ENCODE measurements at places on chromosomes 5 and 9.

DNA sequence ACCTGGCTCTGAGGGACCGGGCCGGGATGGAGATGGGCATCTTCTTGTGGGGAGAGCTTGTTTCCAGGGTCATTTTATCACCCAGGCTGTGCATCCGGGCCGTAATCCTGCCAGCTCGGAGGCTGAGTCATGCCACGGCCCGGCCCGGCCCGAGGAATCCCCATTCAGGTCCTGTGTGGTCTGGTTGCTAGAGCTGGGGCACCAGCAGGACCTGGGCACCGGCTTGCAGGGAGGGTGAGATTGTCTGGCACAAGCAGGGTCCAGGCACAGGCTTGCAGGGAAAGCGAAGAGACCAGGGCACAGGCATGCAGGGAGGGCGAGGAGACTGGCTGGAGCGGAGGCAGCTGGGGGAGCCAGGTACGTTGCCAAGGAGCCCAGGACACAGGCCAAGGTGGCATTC, 106.8 kb downstream of the RXRA start:
- no peaks in the 10 kb centered on the region for H3K4me1 ChIP-seq
- H3K4me3 ChIP-seq: no peak overlapping the region
- no peaks in the 10 kb centered on the region for H3K27me3 ChIP-seq
- no peak overlapping the region for H3K27ac ChIP-seq

DNA sequence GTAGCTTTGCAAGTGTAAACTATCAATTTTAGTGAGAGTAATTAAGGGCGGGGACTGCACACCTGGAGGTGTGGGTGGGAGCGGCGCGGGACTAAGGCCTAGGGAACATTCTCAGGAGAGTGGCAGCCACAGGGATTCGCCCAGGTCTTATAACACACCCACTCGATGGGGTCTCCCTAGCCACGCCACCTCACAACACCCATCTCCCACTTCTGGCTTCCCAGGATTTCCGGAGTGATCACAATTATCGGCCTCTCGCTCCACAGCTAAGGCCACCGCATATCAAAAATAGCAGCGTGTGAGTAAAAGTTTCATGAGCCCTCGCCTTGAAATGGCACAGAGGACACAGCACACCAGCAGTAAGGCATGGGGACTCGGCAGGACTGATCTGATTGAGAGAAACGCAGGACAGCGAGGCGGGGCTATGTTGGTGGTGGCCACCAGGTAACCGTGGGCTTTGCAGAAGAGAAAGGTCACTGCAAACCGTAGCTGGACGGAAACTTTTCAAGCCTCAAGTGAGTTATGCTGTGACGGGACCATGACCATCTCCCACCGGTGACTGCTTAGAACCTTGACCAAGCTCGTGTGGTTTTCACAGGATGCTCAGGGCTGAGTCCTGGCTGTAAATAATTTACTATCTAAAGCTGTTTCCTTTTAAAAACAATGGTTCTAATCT, 1.1 kb upstream of the LPAR1 start:
- DNase-seq: no peak
- H3K27me3 ChIP-seq: no peaks in the 10 kb centered on the region

DNA sequence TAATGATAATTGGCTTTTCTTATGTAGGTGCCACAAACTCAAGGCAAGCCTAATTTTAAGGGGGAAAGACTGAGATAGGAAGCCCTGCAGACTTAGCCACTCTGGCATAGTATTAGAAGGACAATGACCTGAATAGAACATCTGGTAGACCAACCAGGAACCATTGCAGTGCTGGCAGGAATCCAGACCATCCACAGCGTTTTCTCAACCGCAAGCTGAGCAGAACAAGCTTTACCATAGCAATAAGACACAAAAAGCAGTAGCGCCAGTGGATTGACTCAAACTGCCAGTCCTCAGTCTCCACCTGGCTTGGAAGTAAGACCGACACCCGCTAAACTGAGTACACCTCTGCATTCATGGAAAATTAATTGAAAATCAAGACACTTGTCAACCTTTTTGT, 141.3 kb upstream of the LPAR1 start:
- H3K27me3 ChIP-seq: no peaks in the 10 kb centered on the region
- no peaks in the 10 kb centered on the region for H3K36me3 ChIP-seq
- H3K27ac ChIP-seq: no peak overlapping the region
- DNase-seq: no peak
- no peak overlapping the region for H3K4me3 ChIP-seq

DNA sequence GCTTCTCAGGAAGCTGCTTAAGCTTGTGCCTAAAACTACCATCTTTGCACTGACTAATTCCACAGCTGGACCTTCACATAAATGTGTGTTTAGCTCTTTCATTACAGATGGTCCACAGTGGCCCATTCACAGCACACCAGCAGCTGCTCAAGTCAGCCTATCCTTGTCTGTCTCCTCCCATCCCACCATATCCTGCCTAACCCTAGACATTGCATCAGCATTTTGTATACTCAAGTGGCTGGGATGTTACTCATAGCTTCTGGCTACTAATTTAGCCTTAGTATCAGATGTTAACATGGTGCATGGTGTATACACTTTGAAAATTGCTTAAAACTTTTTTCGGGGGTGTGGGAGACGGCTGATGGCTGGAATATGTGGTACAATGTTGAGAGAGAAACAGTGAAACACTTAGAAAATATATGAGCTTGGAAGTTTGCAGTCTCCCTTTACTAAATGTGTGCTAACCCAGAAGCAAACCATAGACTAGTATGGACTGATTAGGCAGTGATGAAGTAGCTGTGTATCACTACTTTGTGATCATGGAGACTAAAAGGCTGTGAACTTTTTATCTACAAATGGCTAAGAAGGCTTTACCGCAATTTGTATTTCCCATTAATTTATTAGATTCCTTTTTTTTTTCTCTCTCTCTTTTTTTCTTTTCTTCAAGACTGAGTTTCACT, 83.1 kb downstream of the JMY start:
- no peaks in the 10 kb centered on the region for H3K27me3 ChIP-seq
- H3K36me3 ChIP-seq: peaks cover 27% of the 10 kb centered on the region
- no peaks in the 10 kb centered on the region for H3K4me1 ChIP-seq
- H3K4me3 ChIP-seq: no peak overlapping the region

DNA sequence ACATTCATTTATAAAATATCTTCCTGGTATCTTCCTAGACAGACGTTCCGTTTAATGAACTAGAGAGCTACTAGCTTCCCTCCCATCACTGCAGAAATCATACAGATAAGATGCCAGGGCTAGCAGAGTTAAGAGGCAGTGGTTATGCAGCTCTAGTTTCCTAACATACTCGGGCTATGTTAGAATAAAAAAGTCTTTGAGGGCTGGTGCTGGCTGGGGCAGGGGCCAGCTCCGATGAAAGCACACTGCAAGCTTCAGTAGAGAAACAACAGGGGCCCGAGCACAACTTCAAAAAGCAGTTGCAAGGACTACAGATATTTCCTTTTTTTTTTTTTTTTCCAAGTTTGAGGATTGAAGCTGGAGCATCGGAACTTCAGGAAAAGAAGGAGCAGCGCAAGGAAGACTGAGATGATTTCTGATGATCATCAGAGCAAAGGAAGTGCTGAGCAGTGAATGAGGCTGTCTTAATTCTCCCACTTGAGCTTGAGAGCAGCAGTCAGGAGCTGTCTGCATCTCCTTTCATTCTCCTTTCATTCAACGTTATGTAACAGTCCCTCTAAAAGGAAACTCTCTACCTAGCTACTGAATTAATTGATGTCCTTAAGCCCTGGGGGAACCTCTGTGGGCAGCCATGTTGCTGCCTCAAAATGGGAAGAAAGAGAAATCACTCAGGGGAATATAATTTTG, 47.6 kb upstream of the ADCY2 start:
- no peak overlapping the region for H3K4me3 ChIP-seq
- no peaks in the 10 kb centered on the region for H3K27me3 ChIP-seq

Measured in DND-41 (cell line).